ENCODE measurements at places on chromosomes 4 and X.

GRCh38 chr4:7880683-7881082, 59.0 kb downstream of the AFAP1 start:
- no peak for DNase-seq

- DNase-seq, result no peak
These were observed 24.6 kb upstream of the MOB1B start for GRCh38 chr4:70877556-70877955.

DNA sequence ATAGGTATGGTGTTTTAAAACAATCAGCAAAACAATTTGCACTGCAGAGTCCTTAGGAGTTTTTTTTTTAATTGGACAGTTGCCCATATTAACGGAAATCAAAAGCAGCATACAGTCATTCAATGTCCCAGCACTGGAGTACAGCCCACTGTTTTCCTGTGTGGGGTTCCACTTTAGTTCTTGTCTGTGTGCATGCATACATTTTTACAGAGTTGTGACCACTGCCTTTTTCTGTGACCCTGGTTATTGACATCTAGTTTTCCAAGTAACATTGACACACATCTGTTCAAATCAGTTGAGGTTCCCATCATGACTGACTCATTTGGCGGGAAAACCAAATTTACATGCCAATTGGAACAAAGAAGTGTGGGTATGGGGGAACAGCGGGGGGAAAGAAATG, 83.3 kb downstream of the HPRT1 start:
- no peak for DNase-seq

GRCh38 chr4:28073860-28074555, 1213.4 kb downstream of the STIM2 start:
- no peak for DNase-seq

GRCh38 chr4:77819404-77819842, 255 bp upstream of the CNOT6L start:
- DNase-seq, result no peak

DNA sequence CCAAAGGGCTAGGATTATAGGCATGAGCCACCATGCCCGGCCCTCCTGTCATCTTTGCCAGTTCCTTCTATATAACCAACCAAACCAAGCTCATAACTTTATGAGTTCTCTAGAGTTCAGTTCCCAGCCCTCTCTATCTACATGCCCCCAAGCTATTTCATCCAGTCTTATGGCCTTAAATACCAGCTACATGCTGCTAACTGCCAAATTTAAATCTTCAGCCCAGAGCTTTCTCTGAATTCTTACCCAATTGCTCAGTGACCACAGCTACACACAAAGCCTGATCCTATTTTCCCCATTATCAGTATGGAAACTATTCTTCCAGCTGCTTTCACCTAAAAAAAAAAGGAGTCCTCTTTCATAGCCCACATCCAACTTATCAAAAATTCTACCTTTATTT, 23.1 kb downstream of the TMEM184C start:
- DNase-seq, result no peak

DNA sequence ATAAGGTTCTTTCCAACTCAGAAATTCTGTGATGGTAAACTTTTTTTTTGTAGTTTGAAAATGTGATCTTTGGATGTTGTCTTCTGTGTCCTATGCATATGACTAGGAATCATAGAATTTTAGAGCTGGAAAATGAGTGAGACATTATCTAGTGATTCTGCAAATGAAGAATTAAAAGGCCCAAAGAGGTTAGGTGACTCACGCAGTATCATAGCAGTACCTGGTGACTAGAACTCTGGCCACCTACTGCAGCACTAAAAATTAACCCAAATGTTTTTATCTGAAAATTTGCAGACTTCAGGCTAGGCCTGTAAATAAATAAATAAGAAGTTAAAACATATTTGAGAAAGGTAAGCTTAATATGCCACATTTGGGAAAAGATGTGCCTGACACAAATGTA, 52.8 kb downstream of the NFKB1 start:
- DNase-seq, result no peak

DNA sequence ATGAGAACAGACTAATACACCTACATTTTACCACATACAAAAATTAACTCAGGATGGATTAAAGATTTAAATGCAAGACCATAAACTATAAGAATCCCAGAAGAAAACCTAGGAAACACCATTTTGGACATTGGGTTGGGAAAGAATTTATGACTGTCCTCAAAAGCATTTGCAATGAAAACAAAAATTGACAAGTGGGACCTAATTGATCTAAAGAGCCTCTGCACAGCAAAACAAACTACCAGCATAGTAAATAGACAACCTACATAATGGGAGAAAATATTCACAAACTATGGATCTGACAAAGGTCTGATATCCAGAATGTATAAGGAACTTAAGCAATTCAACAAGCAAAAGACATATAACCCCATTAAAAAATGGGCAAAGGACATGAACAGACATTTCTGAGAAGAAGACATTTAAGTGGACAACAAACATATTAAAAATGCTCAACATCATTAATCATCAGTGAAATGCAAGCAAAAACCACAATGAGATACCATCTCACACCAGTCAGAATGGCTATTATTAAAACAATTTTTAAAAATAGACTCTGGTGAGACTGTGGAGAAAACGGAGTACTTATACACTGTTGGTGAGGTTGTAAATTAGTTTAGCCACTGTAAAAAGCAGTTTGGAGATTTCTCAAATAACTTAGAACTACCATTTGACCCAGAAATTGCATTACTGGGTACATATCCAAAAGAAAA, 221.7 kb upstream of the DIPK2B start:
- DNase-seq, result no peak

- peak; percentile 85 for DNase-seq
These were observed at the start of gene PCDH7 for GRCh38 chr4:30720021-30720660. Gene PCDH7, plus strand, starts transcription at chr4:30720369. Its CDS starts 1,054 bp downstream, at chr4:30721423.

DNA sequence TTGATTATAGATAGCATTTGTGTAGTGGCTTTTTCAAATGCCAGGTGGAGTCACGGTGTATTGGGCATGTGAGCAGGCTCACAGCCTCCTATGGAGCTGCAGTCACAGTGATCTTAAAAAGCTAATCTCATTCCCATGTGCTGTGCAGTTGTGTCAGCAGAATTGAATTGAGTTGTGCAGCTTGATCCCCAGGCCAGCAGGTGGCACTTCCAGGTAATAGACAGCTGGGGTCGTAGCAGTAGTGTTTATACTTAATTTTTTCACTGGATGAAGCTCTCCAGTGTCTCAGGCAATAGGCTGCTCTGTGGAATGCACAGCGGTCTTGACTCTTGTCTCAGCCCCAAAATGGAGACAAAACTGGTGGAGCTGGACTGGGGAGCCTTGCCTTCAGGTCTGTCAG, 1028.1 kb downstream of the SH3BGRL start:
- DNase-seq, result no peak

- no peak for DNase-seq
These were observed 30.9 kb upstream of the TENM3 start for GRCh38 chr4:182212211-182212761.

DNA sequence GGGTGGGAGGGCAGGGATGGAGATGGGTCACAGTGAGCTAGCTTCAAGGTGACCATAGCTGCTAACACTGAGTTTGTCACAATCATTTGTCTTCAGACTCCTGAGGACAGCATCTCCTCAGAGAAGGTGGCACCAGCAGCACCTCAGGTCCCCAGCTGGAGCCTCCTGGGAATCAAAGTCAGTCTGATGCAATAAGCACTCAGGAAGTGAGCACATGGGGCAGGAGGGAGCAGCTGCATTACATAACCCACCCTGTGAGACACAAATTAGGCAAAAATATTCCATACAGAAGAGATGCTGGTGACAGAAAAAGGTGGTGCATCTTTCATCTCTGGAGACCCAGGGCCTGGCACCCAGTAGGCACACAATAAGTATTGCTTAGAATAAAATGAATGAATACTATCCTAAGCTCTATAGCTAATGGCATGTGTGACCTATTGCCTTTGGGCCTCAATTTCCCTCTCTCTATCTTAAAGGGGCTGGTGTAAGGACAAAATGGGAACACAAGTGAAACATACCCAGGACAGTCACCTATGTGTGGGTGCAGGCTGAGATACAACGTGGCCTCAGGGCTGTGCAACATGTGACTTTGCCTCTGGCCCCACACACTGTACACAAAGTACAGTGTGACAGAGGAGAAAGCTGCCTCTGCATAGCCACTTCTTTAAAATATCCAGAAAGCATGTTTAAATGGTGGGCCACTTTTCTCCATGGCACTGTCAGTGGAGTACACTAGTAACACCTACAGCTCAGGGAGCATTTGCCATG, 37.1 kb downstream of the SLC39A8 start:
- no peak for DNase-seq

- no peak for DNase-seq
These were observed 207.2 kb upstream of the SLIT2 start for GRCh38 chr4:20044502-20044911.

GRCh38 chr4:120568731-120569130, 353.8 kb downstream of the PRDM5 start:
- no peak for DNase-seq

DNA sequence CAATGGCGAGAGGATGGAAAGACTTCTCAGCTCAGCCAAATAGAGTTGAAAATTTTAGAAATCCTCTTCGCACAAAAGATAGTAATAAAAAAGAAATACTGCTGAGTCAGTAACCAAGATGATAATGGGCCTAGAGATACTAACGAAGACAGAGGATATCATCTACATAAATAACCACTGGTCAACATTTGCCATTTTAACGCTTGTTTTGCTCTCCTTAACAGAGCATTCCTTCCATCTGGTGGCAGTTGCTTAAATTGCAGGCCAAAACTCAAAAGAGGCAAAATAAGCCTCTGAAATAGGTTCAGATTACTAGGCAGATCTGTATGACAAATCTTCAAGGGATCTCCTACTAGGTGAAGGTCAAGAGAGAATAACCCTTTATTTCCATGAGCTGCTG, 51.7 kb upstream of the MCF2 start:
- no peak for DNase-seq

- DNase-seq, result no peak
These were observed 18.0 kb downstream of the OPHN1 start for GRCh38 chrX:68415316-68415715.

DNA sequence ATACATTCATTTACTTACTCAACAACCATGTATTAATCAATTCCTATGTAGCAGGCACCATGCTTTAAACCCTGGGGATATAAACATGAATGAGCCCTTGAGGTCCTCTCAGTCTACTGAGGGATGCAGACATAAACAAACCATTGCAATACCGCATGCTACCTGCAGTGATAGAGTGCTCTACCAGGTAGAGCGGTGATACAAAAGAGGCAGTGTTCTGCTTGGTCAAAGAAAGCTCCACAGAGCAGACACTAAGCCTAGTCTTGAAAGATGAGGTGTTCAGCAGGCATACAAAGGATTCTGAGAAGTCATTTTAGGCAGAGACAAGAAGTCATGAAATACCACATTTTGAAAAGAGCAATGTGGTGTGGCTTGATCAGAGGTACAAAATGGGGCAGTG, 26.9 kb upstream of the AMOT start:
- no peak for DNase-seq

DNA sequence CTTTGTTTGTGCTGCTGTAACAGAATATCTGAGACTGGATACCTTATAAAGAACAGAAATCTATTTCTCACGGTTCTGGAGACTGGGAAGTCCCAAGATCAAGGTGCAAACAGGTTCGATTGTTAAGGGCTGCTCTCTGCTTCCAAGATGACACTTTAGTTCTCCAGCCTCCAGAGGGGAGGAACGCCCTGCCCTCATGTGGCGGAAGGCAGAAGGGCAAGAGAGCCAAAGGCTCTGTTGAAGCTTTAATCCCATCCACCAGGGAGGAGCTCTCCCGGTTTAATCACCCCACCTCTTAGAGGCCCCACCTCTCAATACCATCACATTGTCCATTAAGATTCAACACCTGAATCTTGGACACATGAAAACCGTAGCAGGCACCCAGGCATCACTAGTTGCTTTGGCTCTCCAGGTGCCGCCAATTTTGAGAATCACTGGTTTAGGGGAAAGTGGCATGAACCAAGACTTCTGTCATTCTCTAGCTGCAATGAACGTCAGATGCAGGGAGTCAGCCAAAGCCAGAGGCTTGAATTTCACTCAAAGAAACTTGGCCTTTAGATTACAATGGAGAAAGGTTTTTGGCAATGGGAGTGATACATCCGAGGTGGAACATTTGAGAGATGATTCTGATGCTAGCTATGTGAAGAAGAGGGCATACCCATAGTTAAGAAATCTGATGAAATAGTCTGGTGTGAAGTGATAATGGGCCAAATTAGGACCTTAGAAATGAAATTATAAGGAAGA, 15.7 kb downstream of the FHL1 start:
- DNase-seq, result peak; percentile 45

- DNase-seq, result no peak
These were observed 137.2 kb upstream of the EDNRA start for GRCh38 chr4:147343692-147344091.

DNA sequence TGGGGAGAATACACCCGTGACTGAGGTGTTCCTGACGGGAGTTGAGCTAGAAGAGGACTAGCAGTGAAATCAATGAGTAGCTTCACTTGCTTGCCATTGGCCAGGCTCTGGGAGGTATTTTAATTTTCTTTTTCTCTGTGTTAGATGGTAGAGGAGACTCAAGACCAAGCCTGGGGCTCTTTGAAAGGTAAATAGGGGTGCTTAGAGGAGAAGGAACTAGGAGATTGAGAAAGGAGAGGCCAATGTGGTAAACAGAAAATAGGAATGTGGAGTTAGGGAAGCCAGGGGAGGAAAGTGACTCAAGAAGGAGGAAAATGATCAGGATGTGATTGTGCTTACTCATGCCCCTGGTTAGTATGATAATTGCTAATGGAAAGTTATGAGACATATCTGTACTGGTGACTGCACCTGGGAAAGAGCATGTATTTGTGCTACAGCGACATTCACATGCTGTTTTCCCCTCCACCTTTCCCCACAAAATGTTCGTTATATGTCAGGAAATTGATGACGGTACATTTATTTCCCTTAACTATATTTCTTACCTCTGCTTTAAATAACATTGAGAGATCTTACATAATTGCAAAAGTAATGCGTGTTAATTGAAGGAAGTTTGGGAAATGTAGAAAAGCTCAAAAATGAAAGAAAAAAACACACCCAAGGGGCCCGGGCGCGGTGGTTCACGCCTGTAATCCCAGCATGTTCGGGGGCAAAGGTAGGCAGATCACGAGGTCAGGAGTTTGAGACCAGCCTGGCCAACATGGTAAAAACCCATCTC, 16.9 kb upstream of the LRBA start:
- no peak for DNase-seq

- DNase-seq, result no peak
These were observed 96.2 kb upstream of the APOOL start for GRCh38 chrX:84907324-84907968.
